ENCODE measurements at places on chromosomes 3 and 15.
A peak's percentile ranks its signal among the peaks of the same experiment; 100 is the strongest.

DNA sequence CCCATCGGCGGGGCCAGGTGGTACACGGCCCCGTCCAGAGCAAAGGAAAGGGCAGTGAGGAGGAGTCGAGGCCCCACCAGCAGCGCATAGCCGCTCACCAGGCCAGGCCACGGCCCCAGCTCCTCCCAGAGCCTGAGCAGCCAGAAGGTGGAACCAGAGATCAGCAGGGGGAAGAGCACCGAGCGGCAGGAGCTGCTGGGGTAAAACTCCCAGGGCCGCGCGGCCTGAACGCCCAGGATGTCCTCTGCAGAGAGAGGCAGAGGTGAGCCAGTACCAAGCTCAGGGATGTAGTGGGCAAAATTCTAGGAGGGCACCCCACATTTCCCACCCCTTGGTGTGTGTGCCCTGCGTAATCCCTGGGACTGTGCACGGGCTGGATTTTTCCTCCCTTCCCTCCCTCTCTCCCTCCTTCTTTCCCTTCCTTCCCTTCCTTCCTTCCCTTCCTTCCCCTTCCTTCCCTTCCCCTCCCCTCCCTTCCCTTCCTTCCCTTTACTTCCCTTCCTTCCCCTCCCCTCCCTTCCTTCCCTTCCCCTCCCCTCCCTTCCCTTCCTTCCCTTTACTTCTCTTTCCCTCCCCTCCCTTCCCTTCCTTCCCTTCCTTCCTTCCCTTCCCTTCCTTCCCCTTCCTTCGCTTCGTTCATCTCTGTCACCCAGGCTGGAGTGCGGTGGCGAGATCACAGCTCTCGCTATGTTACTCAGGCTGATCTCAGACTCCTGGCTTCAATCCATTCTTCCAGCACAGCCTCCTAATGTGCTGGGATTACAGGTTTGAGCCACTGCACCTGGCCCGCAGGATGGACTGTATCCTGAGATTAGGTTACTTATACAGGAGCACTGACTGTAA, 6.3 kb upstream of the NCBP2 start:
- no peak for DNase-seq

- DNase-seq = peak; percentile 78
These were observed 24.5 kb upstream of the TRAK1 start for GRCh38 chr3:42066516-42067181.

DNA sequence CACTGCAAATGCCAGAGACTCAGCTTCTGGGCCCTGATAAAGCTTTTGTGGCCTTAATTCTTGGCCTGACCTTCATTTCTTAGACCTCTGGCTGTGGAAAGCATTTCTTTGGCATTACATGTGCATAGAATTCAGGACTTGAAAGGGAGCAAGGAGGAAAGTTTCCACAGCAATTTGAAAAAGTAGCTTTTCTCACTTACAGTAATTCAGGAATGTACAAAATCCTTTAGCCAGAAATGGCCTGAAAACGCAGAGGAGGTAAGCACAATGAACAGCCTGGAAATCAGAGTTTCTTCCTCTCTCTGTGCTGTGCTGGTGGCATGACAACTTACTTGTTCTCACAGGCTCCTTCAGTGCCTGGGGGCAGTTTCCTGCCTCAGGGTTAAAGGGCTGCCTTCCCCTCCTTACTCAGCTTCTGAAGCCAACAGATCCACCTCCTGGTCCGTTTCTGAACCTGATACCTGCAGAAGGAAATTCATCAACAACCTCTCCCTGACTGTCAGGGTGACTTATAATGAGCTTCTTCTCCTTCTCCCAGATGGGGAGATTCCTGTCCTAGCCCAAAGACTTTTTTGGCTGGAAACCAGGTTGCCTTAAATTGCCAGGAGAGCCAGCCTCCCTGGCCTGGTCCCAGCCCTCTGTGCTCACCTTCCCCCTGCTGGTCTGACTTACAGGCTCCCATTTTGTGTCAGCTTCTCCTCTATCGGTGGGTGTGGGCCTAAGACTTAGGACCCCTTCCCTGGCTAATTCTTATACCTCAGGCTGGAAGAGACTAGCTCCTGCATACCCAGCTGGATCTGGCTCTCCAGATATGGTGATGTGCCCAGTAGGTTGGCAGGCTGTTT, 102.3 kb downstream of the MYRIP start:
- DNase-seq = no peak

DNA sequence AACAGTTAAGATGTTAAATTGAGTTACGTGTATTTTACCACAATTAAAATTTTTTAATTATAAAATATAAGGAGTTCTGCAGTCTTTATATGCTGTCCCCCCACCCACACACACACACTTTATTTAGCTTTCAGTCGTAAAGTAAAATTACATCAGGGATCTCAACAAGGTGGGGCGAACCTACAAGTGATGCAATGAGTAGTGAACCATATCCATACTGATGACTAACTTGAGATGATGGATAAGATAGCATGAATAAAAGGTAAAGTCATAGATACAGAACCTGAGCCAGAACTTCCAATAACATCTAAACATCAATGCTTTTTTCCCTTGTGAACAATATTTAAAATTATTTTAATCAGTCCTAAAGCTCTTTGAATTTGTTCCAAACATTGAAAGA, 77.2 kb downstream of the VPS13C start:
- DNase-seq = no peak

- no peak for DNase-seq
These were observed 10.2 kb downstream of the CD276 start for GRCh38 chr15:73694419-73694818.

DNA sequence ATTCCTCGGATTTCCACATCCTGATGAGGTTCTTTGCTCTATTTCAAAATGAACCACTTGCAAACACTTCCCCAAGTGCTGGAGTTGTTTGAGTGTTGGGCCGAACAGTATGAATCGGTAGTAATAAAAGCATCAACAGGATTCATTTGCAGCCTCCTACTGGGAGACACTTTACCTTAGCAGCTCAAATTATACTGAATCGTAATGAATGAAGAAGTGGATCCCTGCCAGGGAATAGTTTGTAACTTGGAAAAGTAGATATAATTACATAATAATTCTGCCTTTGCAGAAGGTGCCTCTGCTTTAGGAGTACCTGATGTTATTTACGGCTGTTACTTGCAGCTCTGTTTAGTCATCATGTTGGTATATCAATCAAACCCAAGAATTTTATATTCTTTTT, 669.1 kb downstream of the CADM2 start:
- DNase-seq = no peak

GRCh38 chr3:65144791-65145351, 457.1 kb upstream of the ADAMTS9 start:
- no peak for DNase-seq
